ENCODE measurements at places on chromosomes 6 and 20.

- no peak overlapping the region for H3K4me3 ChIP-seq
- H3K36me3 ChIP-seq = no peaks in the 10 kb centered on the region
- H3K4me1 ChIP-seq = no peaks in the 10 kb centered on the region
- no peaks in the 10 kb centered on the region for H3K27me3 ChIP-seq
Observed at GRCh38 chr20:5393218-5393870, 76.6 kb upstream of the PROKR2 start.

- no peak for DNase-seq
- H3K27ac ChIP-seq = no peak overlapping the region
- no peaks in the 10 kb centered on the region for H3K27me3 ChIP-seq
- H3K4me1 ChIP-seq = no peaks in the 10 kb centered on the region
Observed at GRCh38 chr6:89612121-89612520, 26.4 kb downstream of the LYRM2 start.

- H3K27ac ChIP-seq = no peak overlapping the region
- H3K4me3 ChIP-seq = no peak overlapping the region
- H3K36me3 ChIP-seq = no peaks in the 10 kb centered on the region
- H3K4me1 ChIP-seq = peaks cover 12% of the 10 kb centered on the region
- no peaks in the 10 kb centered on the region for H3K27me3 ChIP-seq
- DNase-seq = no peak
Observed at GRCh38 chr20:50270569-50270968, 79.9 kb downstream of the CEBPB start.

DNA sequence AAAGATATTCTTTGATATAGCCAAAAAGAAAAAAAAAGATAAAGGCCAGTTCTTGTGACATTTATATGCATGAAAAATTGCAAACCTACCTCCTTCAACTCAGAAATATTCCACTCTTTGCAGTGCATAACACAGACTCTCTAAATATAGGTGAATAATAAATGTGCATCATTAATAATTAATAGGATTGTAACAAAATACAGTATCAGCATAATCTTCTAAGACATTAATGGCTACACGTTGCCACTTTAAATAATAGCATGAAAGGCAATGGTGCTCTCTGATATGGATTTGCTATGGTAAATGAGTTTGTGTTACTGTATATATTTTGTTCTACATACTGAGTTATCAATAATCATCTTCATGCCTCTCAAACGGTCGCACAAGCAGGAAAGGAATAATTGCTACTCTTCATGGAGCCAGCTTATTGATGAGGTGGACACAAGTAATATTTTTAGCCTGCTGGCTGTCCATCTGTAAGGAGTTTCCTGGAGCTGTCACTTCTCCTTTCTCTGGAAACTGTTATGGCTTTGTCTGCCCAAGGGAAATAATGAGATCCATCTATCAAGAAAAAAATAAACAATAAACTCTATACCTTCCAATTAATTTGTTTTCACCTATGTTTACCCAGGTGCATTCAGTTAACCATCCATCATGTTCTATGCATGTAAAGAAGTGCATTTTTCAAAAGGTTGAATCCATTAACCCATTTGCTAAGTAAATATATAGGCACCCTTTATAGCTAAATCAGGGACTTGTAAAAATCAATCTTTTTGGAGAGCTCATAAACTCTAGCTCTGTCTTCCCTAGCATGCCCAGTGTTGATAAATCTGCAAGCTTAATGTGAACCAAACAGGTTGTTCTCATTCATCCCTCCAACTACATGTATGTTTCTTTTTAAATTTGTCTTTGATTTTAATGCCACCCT lies 253.0 kb downstream of the NKAIN2 start:
- no peak overlapping the region for H3K4me3 ChIP-seq
- no peaks in the 10 kb centered on the region for H3K27me3 ChIP-seq
- H3K36me3 ChIP-seq = no peaks in the 10 kb centered on the region
- no peaks in the 10 kb centered on the region for H3K4me1 ChIP-seq
- no peak for DNase-seq

DNA sequence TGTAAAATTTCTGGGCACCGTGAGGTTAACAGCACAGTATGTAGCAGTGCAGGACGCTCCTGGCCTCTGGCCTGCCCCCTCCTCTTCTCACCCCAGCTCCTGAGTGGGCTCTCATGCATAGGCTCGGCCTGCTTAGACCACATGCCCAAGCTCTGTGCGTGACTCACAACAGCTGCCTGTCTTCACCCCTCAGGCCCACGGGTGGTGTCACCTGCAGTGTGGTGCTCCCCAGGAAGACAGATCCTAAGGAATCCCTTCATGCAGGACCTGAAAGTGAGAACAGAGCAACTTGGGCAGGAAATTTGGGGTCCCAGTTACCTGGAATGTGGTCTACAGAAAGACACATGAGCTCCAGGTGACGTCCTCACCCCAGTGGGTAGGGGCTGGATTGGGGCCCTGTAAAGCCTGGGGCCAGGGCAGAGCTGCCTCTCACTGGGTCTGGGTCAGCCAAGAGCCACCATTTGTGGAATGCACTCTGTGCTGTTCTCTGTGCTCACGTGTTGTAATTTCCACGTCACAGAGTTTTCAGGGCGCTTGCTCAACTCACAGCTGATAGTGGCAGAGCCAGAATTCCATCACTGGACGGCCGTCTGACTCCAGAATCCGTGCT lies 37.0 kb upstream of the PXDC1 start:
- H3K27ac ChIP-seq = no peak overlapping the region
- H3K36me3 ChIP-seq = no peaks in the 10 kb centered on the region
- no peaks in the 10 kb centered on the region for H3K27me3 ChIP-seq
- no peak overlapping the region for H3K4me3 ChIP-seq

GRCh38 chr6:129340983-129341382 lies 369.0 kb downstream of the ARHGAP18 start:
- H3K36me3 ChIP-seq = no peaks in the 10 kb centered on the region
- no peak overlapping the region for H3K4me3 ChIP-seq
- no peak overlapping the region for H3K27ac ChIP-seq
- H3K27me3 ChIP-seq = no peaks in the 10 kb centered on the region
- no peaks in the 10 kb centered on the region for H3K4me1 ChIP-seq

DNA sequence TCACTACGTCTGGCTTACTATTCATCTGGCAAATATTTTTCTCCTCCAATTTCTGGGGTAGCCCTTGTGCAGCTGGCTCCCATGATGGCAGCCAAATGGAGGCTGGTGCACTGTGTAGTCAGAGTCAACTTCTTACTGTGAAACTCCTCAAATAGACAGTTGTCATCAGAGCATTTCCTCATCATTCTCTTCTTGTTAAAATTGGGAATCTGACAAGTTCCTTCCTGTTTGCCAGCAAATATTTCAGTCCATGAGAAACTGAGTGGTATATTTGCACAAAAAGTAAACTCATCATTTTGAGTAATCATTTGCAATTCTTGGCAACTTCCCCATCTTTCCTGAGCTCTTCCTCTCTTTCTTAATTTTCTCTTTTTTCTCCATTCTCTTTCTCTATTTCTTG lies 394.9 kb upstream of the RGS17 start:
- no peaks in the 10 kb centered on the region for H3K27me3 ChIP-seq
- no peaks in the 10 kb centered on the region for H3K4me1 ChIP-seq
- DNase-seq = no peak
- no peaks in the 10 kb centered on the region for H3K36me3 ChIP-seq

DNA sequence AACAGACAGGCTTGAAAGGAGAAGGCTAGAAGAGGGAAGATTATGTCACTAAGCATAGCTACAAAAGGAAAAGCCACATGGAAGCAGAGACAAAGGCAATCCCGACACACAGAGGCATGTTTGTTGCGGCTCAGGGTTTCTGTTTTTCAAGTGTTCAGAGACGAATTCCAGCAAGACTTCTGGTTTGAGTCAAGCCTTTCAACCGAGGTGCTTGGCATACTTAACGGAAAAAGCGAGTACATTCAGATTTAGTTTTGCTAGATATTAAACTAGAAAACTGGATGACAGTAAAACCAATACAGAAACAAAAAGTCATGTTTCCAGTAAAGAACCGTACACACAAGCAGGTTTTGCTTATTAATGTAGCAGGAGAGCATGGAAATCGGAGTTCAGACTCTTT lies 27.2 kb downstream of the MCUR1 start:
- H3K4me1 ChIP-seq = no peaks in the 10 kb centered on the region
- peak overlapping the region; percentile 44 for H3K27ac ChIP-seq
- H3K27me3 ChIP-seq = no peaks in the 10 kb centered on the region
- no peak overlapping the region for H3K4me3 ChIP-seq

GRCh38 chr6:158471339-158471738 lies 88.6 kb upstream of the TMEM181 start:
- no peak overlapping the region for H3K4me3 ChIP-seq
- no peak overlapping the region for H3K27ac ChIP-seq
- H3K27me3 ChIP-seq = no peaks in the 10 kb centered on the region
- H3K4me1 ChIP-seq = no peaks in the 10 kb centered on the region
- no peak for DNase-seq

DNA sequence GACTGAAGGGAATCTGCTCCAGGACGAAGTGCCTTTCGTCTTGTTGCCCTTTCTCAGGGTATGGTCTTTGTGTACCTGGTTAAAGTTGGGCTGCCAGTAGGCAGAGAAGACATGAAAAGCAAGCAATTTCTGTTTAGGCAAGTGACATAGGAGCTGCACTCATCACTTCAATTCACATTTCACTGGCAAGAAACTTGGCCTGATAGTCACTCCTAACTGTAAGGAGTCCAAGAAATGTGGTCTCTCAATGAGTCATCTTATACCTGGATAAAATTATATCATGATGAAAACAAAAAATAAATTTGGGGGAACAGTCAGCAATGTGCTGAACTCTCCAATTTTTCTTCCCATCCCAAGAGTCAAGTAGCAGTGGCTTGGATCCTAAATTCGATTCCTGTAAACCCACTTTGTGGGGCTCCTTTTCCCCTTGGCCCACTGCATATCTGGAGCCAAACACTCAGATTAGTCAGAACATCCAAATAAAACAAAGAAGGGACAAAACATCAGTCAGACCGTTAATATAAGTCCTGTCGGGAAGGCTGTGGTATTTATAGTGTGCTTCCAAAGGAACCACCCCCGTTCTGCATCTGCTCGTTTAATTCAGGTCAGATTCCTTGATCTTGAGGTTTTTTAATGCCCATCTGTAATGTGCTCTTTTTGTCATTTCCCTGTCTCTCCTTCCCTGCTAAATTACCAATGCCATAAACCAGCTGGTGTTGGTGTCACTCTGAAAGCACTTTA lies 5.0 kb upstream of the GABRR1 start:
- H3K4me1 ChIP-seq = no peaks in the 10 kb centered on the region
- H3K36me3 ChIP-seq = no peaks in the 10 kb centered on the region
- DNase-seq = no peak

GRCh38 chr6:39884696-39885095 lies 49.6 kb downstream of the MOCS1 start:
- H3K27ac ChIP-seq = no peak overlapping the region
- no peak overlapping the region for H3K4me3 ChIP-seq
- no peak for DNase-seq
- no peaks in the 10 kb centered on the region for H3K27me3 ChIP-seq

- H3K4me1 ChIP-seq = no peaks in the 10 kb centered on the region
- DNase-seq = no peak
- H3K27ac ChIP-seq = no peak overlapping the region
- H3K27me3 ChIP-seq = no peaks in the 10 kb centered on the region
- no peaks in the 10 kb centered on the region for H3K36me3 ChIP-seq
- no peak overlapping the region for H3K4me3 ChIP-seq
Observed at GRCh38 chr6:35089216-35089934, 51.8 kb downstream of the TCP11 start.

DNA sequence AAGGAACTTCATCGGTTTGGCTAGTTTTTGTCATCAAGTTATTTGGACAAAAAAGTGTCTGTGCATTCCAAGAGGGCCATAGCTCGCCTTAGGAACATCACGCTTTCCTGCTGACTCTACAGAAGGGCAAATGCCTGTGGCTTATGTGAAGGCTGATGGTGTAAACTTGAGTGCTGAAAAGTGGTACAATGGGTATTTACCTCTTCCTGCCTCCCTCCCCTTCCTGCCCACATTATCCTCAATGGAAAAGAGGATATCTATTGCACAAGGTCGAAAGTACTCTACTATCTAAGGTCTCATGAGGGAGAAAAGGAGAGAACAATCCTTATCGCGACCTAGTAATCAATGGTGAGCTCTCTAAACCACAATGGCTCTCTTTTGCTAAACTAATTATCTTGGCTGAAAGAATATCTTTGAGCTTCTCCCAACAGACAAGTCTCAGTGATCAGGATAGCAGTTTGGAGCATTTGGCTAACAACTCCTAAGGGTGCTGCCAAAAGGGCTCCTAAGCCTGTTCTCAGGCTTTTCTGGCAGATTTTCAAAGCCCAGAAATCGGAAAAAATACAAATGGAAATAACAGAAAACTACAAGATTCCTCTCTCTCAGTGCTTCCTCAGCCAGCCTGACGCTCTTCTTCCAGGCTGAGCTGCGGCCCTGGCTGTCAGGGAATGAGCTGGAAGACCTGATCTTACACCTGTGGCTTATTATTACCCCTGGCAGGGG lies 42.6 kb upstream of the ENPP1 start:
- no peaks in the 10 kb centered on the region for H3K36me3 ChIP-seq
- no peak overlapping the region for H3K27ac ChIP-seq
- H3K4me1 ChIP-seq = no peaks in the 10 kb centered on the region
- no peaks in the 10 kb centered on the region for H3K27me3 ChIP-seq

DNA sequence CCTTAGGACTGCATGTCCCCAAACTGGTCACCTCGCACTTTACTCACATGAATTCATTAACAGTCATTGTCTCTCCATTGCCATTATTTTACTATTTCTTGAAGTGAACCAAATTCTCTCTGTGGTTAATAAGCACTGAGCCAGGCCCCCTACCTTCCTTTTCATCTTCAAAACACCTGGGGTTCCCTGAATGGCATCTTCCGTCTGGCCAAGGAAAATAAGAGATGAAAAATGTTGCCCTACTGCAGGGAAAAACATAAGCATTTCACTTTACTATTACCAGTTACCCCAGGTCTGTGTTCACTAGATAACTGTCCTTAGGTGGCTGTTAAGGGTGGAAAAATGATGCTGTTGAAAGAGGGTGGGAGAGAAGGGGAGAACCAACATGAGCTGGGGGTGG lies 10.0 kb upstream of the NKX2-2 start:
- peaks cover 16% of the 10 kb centered on the region for H3K4me1 ChIP-seq
- H3K27ac ChIP-seq = no peak overlapping the region
- peaks cover 39% of the 10 kb centered on the region for H3K27me3 ChIP-seq
- no peaks in the 10 kb centered on the region for H3K36me3 ChIP-seq
- DNase-seq = no peak

GRCh38 chr6:152748843-152749242 lies 1.8 kb upstream of the VIP start:
- DNase-seq = no peak
- no peak overlapping the region for H3K27ac ChIP-seq
- H3K27me3 ChIP-seq = no peaks in the 10 kb centered on the region

DNA sequence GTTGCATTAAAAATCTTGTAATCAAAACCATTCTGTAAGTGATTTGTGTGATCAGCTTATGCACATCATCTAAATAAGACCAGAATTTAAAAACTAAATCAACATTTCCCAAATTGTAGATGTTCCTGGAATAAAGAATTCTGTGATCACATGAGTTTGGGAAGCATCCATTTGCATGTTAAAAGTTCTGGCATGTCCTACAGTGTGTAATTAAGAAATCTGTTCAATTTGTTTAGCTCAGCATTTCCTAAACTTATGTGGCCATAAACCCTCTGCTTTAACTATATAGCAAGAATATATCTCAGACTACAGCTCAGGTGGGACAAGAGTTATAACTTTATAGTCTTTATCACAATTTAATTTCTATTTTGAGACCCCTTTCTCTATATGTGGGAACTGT lies 399.1 kb downstream of the LAMA2 start:
- no peak for DNase-seq
- no peaks in the 10 kb centered on the region for H3K27me3 ChIP-seq
- no peak overlapping the region for H3K4me3 ChIP-seq
- H3K4me1 ChIP-seq = no peaks in the 10 kb centered on the region
- H3K36me3 ChIP-seq = no peaks in the 10 kb centered on the region
